ENCODE measurements at places on chromosomes 5 and 9. TPM values are rescaled to one million over a fixed set of nuclear protein-coding genes. Genes with fewer than 3 reads are reported as not detected.
A peak's percentile ranks its signal among the peaks of the same experiment; 100 is the strongest.

Gene SLC34A3
- total RNA-seq: not detected

Gene ZNF608
- total RNA-seq: 0.85 TPM

Gene ZNF300
- 4.4 TPM for total RNA-seq

Gene GFI1B
- total RNA-seq: not detected

Gene FOXD4L6
- total RNA-seq: not detected

Gene PCDHGA10
- 0.87 TPM for total RNA-seq

DNA sequence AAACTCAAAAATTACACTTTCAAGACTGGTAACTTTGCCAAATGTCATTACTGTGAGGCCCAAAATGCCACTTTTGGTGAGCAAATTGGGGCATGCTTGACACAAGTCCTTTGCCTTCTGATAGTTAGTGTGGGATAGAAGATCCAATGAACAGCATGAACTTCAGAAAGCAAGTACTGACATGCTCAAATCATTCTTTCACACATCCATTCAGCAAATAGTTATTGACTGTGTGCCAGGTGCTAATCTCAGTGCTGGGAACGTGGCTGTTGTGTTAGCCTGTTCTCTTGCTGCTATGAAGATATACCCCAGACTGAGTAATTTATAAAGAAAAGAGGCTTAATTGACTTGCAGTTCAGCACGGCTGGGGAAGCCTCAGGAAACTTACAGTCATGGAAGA is 247.0 kb downstream of the CHSY3 start:
- no peak overlapping the region for H3K27ac ChIP-seq
- no peaks in the 10 kb centered on the region for H3K4me1 ChIP-seq
- H3K36me3 ChIP-seq: no peaks in the 10 kb centered on the region

DNA sequence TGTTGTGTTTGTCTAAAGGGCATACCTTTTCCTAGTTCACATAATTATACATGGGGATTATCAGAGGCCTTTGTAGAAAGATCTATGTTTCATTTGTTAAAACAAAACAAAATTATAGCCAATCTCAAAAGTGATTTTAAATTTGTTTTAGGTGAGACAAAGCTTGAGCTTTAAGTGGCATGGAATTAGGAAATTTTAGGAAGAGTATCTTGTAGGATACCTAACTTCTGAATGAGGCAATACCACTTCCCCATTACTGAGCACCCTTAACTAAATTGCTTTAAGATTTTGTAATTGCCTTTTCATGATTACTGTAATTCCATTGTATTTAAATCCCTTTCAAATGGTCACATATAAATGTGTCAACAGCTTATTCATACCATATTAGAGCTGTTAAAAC is 775.6 kb downstream of the NR2F1-AS1 start:
- H3K27me3 ChIP-seq: no peaks in the 10 kb centered on the region
- H3K4me3 ChIP-seq: no peak overlapping the region
- peaks cover 15% of the 10 kb centered on the region for H3K4me1 ChIP-seq
- H3K27ac ChIP-seq: no peak overlapping the region

DNA sequence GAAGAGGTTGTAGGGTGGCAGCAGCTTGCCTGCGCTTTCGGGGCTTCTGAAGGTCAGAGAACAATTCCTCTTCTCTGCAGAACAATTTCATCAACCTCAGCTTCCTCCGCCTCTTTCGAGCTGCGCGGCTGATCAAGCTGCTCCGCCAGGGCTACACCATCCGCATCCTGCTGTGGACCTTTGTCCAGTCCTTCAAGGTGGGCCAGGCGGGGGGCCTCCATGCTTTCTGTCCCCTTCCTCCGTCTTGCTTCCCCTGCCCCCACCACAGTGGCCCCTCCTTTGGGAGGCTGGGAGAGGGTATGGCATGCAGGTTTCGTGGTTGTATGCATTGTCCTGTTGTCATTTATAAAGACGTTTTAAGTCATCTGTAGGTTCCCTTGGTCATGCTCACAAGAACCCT is 195.8 kb downstream of the CACNA1B start:
- no peaks in the 10 kb centered on the region for H3K4me1 ChIP-seq
- H3K4me3 ChIP-seq: no peak overlapping the region
- H3K27me3 ChIP-seq: peaks cover 8% of the 10 kb centered on the region
- peaks cover 3% of the 10 kb centered on the region for H3K36me3 ChIP-seq

DNA sequence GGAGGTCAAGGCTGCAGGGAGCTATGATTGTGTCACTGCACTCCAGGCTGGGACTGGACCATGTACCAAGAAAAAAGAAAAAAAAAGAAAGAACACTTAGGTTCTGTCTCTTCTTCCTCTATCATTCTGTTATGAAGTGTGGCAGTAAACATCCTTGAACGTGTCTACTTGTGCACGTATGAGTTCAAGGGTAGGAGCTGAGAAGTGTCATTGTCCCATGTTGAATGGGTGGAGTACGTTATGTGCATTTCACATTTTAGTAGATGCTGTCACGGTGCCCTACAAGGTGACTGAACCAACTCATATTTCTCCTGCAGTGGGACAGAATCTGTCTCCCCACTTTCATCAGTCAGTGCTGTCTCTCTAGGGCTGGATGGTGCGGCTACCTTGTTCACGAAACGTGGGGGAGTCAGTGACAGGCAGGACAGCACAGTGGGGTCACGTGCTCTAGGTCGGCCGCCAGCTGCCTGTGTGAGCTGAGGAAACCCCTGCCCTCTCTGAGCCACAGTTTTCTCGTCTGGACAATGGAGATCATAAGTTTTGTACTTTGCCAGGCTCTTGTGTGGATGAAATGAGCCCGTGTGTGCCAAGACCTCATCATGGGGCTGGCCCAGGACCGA is 47.2 kb downstream of the GTF3C4 start:
- H3K27ac ChIP-seq: no peak overlapping the region
- no peaks in the 10 kb centered on the region for H3K4me1 ChIP-seq
- H3K36me3 ChIP-seq: no peaks in the 10 kb centered on the region
- H3K27me3 ChIP-seq: peaks cover 18% of the 10 kb centered on the region

DNA sequence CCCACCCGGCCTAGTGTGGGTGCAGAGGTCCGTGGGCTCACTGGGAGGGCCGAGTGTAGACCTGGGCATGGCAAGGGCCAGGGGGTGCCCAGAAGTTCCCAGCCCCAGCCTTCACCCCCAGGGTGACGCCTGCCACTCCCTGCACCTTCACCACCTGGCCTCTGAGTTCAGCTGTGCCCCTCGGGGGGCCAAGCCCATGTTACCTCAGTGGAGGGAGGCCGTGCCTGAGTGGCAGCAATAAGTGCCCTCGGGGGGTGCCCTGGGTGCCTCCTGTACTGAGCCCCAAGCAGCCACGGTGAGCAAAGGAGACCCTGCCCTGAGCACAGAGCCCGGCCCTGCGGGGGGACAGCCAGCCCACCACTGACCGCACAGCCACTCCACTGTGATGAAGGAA is 10.3 kb upstream of the FCN2 start:
- no peak overlapping the region for H3K27ac ChIP-seq
- H3K4me3 ChIP-seq: no peak overlapping the region
- H3K27me3 ChIP-seq: peaks cover 36% of the 10 kb centered on the region
- peaks cover 16% of the 10 kb centered on the region for H3K4me1 ChIP-seq
- no peak for DNase-seq

- H3K27ac ChIP-seq: no peak overlapping the region
- H3K4me1 ChIP-seq: peaks cover 36% of the 10 kb centered on the region
- H3K36me3 ChIP-seq: no peaks in the 10 kb centered on the region
- no peak overlapping the region for H3K4me3 ChIP-seq
Observed at GRCh38 chr5:61319388-61320146, 12.5 kb upstream of the ZSWIM6 start.

DNA sequence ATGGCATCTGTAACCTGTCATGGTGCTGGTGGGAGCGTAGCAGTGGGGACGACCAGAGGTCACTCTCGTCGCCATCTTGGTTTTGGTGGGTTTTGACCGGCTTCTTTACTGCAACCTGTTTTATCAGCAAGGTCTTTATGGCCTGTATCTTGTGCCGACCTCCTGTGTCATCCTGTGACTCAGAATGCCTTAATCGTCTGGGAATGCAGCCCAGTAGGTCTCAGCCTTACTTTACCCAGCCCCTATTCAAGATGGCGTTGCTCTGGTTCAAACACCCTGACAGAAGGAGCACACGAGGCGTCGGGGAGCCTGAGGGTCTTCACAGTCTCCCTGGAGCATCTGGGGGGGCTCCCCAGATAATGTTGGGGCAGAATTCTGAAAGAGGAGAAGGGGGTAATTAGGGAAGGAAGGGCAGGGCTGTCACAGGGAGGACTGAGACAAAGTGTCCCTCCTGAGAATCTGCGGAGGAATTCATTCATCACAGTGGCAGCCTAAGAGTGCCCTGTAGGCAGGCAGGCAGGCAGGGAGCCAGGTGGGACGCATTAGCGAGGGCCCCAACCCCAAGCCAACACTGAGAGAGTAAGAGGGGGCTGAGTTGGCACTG is 21.3 kb upstream of the NCS1 start:
- H3K4me1 ChIP-seq: peaks cover 10% of the 10 kb centered on the region
- H3K36me3 ChIP-seq: no peaks in the 10 kb centered on the region
- H3K4me3 ChIP-seq: no peak overlapping the region
- peak overlapping the region; percentile 82 for H3K27ac ChIP-seq
- peaks cover 9% of the 10 kb centered on the region for H3K27me3 ChIP-seq
- peak; percentile 35 for DNase-seq

GRCh38 chr9:74721696-74722660 is 165.7 kb downstream of the TRPM6 start:
- no peak for DNase-seq
- no peak overlapping the region for H3K4me3 ChIP-seq
- no peak overlapping the region for H3K27ac ChIP-seq

Measured in HFFc6 (cell line).